ENCODE measurements at places on chromosomes 11 and 22. TPM values are rescaled to one million over a fixed set of nuclear protein-coding genes. Genes with fewer than 3 reads are reported as not detected.

DNA sequence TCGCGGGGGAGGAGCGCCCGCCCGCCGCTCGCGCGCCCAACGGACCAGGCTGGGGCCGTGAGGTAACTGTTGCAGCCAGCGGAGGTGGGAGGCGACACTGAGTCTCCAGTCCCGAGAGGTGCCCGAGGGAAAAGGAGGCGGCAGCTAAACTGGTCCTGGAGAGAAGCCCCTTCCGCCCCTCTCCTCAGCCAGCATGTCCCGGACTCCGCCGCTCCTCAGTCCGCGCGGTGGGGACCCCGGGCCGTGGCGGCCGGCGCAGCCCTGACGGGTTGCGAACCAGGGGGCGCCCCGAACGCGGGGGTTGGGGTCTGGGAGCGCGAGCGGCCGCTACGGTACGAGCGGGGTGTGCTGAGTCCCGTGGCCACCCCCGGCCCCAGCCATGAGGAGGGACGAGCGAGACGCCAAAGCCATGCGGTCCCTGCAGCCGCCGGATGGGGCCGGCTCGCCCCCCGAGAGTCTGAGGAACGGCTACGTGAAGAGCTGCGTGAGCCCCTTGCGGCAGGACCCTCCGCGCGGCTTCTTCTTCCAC is at the start of gene PDE3B:
PDE3B (plus strand) TSS at position 108 of the 529 bp plus-strand sequence; CDS start at position 380, 272 bp downstream.
- DNase-seq = no peak

GRCh38 chr11:65206901-65207300 is 25.2 kb downstream of the CAPN1 start:
- DNase-seq = no peak

DNA sequence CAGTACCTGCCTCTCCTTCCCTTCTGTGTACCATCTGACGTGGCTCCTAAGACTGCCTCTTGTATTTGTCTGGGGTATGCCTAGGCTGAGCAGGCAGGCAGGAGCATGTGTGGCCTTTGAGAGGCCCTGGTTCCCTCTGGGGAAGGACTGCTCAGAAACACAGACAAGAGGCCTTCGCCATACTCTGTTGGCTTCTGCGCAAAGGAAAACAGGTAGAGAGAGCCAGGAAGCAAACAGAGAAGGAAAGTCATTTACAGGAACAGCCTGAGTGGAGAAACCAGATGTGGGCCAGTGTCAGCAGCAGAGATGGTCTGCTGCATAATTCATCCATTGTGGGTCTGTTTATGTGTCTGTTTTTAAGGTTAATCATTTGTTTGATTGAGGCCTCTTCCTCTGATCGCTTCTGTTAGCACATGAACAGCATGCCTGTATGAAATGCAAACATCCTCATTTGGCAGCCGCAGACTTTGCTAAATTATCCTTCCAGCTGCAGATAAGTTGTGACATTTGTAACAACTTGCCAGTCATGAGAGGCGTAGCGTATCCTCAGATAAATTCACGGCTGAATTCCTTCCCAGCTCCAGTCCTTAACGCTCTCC is 119.4 kb downstream of the GALNT18 start:
- DNase-seq = no peak

DNA sequence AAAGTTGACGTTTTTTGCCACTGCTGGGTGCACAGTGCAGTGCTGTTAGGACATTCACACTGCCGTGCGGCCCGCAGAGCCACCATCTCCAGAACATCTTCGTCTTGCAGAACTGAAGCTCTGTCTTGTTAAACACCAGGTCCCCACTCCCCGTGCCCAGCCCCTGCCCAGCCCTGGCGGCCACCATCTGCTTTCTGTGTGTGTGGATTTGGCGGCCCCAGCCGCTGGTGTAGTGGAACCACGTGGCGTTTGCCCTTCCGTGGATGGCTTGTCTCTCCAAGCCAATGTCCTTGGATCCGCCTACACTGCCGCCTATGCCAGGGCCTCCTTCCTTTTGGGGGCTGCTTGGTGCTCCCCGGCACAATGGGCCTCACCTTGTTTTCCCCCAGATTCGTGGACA is 8.2 kb upstream of the MUC5AC start:
- DNase-seq = no peak

- no peak for DNase-seq
Measured at GRCh38 chr11:83706566-83706965, 420.4 kb upstream of the CCDC90B start.

DNA sequence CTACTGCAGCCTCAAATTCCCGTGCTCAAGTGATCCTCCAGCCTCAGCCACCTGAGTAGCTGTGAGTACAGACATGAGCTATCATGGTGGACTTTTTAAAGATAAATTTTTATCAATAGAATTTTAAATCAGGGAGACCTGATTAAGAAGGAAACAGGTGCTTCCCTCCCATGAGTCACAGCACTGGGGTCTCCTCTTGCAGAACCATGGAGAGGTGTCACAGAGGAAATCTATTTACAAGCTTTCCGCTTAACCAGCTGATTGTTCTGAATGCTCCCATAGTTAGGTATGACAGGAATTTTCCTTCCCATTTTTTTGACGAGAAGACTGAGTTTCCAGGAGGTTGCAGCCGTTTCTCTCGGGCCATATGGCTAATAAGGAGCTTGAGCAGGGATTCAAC is 516.1 kb downstream of the MIAT start:
- peak; percentile 94 for DNase-seq

DNA sequence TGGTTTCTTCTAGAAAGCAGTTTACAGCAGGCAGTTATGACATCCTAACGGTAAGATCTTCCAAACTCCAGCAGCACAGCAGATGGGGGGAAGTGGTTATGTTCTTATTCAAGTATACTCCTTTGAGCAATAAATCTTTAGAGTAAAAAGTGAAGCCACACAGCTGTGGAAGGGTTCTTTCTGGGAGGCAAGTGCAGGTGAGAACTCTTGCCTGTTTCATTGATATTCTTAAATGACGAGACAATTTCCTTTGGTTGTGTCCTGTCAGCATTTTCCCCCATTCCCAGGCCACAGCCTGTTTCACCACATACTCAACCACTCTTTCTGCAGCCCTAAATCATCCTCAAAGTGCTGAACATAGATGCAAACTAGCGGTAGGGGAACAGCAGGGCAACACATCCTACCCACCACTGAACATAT is 207.3 kb upstream of the MTNR1B start:
- no peak for DNase-seq

DNA sequence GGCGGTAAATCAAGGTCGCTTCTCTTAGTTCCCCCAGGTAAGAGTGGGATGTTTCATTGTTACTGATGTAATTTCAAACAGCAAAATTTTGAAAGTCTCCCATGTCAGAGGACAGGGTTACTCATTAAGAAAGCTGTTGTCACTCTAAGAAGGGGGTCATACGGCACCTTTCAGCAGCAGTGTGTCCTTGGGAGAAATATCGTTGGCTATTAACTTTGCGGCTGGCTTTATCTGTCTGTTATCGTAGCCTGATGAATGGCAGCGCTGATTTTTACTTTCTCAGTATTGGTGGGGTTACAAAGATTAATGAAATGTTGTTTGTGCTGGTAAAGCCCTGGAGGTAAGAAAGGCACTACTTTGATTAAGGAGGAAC is 27.5 kb upstream of the FBXO3 start:
- no peak for DNase-seq

- no peak for DNase-seq
Measured at GRCh38 chr11:130916910-130917309, 631 bp upstream of the SNX19 start.

DNA sequence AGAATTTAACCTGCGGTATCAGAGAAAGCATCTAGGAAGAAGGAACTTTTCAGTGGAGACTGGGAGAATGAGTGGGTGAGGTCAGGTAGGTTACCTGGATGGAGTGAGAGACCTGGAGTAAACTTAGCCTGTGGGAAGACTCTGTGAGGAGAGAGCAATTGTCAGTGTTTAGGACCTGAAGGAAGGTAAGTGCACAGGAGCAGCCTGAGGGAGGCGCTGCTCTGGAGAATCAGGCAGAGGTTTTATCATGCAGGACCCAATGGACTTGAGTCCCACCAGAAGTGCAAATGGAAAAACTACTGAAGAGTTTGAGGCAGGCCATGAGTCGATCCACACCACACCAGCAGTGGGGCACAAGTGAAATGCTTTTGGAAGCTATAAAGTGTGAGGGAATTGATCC is 10.6 kb upstream of the IFTAP start:
- no peak for DNase-seq

- no peak for DNase-seq
Measured at GRCh38 chr11:133337951-133338418, 194.3 kb downstream of the OPCML start.

DNA sequence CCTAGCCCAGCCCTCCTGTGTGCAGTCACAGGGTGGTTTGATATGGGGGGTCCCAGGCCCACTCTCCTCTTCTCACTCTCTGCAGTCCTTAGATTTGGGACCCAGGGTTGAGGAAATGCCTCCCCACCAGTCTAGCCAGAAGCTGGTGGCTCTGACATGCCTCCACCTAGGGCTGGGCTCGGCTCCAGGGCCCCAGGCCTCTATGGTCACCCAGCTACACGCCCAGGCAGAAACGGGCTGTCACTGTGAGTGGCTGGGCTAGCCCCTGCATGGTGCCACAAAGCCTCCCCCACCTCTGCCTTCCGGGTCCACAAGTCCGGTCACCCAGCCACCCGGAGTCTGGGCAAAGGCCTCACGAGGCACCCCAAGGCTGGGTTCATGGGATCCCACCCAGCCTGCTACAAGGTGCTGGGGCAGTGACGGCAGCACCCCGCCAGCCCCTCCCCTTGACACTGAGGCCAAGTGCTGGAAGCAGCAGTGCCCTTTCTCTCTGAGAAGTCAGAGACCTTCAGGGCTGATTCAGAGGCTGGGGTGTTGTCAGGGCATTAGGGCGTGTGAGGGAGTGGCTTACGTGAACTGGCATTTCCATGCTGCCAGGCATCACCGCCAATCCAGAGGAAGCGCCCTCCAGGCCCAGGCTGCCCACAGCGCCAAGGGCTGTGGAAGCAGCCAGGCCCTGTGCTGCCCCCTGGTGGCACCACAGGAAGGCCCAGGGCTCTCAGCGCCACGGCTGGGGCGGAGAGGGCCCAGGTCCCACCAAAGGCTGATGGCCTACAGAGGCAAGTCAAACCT is 638 bp upstream of the PITPNM1 start:
- peak; percentile 60 for DNase-seq

The ELMOD1 gene
- total RNA-seq = 1.2 TPM

DNA sequence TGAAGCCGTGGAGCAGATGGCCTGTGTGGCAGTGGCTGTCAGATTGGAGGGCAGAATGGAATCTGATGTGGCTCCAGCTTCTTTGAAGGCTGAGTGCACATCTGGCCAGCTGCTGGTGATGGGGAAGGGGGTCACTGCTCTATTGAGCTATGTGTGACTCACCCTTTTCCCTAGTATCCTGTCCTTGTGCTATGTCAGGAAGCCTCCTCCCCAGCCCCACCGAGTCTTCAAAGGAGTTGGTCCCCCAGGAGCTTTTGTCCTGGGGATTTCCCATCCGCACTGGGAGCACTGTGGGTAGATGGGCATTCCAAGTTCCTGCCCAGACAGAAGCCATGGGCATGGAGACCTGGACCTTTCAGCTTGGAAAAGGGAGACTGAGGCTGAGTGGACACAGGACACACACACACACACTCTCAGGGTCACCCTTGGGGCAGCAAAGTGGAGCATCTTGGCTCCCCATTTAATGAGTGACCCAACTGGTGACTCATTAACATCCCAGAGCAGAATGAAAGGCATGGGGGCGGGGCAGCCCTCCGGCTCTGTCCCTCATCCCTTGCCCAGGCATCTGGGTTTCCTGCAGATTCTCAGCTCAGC is 3.3 kb downstream of the SERPINH1 start:
- DNase-seq = no peak

Measured in dermis microvascular lymphatic vessel endothelial cell (primary cell).